IPS-NIHi11 (cell line): ENCODE measurements at places on chromosomes 2 and 18.

DNA sequence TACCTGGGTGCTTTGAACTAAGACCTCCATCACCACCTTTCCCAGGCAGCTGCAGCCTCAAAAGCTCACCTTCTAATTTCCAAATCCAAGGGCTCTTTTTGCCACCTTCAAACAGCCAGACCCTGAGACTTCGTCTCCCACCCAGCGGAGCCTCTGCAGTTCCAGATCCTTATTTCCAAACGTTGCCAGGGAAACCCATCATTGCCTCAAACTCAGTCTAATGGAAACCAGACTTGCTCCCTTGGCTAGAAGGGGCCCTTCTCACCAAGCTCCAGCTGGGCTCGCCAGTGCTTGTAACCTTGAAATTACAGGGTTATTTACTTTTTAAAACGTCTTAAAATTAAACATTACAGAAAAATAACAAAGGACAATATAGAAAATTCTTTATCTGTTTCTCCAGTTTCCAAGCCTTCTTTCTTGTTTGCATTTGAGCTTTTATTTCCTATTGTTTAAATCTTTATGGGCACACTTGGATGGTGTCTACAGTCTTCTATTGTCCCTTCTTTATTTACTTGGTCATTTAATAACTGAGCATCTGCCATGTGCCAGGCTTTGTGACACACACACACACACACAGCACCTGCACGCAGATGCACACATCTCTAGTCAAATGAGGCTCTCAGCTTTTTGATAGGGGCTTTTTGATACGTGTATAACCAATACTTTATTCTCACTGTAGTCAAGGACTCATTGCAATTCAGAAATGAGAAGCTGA lies 36.1 kb downstream of the TRPM8 start:
- DNase-seq: no peak

DNA sequence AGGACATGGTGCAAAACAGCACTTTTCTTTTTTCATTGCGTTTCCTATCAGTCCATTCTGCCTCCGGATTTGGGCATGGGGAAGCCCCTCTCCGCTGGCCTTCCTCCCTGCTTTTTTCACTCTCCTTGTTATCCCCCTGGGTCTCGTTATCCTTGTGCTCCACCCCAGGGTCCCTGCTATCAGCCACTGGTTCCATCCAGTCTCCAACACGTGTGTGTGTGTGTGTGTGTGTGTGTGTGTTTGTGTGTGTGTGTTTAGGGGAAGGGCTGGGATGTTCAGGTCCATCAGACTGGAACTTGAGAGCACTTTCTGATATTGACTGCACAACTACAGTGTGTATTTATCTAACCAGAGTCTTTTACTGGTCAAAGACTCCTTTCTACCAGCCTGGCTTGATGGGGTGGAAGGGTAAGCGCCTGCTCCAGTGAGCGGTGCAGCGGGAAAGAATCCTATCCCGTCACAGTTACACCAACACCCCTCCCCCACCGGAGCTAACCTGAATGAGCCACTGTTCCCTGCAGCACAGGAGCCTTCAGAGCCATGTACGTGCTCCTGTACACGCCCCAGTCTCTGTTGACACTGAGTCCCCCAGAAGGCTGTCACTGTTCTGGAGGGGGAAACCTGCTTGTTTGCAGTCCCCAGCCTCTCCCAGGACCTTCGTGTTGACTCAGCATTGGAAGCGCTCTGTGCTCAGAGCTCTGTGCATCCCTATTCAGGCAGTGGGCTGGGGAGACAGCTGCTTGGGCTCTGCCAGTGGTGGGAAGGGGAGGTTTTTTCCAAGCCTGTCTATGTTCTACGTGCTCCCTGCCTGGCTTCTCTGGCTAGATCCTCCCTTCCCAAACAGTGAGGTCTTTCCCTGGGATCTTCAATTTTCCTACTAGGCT lies 4.6 kb downstream of the INHA start:
- DNase-seq: peak; percentile 57

DNA sequence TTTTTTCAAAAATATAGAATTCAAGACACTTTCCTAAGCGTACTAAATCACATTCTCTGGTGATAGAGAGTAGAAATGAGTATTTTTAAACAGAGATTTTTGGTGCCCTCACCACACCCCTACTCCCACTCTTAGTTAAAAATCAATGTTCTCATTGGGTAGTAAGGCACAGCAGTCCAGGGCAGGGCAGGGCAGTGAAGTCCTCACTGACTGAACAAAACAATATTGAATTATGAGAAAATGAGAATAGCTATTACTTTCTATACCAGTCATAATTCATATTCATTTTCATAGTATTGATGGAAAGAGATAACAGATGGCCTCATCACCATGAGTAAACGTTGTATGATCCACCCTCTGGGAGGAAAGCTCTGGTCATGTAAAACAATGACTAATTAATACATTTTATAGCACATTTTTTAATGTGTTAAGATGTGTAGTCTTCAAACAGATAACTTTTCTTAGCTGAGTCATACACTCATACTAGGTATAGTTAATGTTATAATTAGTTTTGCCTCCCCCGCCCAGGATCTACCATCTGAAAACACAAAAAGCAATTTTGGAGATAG lies 686.1 kb downstream of the KCNJ3 start:
- DNase-seq: no peak

- no peak for DNase-seq
Measured at GRCh38 chr2:25221579-25221978, 53.2 kb upstream of the POMC start.

DNA sequence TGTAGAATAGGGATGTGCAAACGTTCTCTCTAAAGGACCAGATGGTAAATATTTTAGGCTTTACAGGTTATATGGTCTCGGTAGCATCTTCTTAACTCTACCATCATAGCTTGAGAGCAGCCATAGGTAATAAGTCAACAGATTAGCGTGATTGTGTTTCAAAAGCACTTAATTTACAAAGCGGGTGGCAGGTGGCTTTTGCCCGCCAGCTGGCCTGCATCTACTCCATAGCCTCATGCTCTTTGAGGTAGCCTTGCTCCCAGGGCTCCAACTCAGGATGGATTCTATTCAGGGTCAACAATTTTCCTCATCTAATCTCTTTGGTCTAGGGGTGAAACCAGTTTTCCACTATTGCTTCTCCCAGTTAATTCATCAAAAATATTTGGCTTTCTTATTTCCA lies 5.0 kb upstream of the ATP9B start:
- DNase-seq: no peak

DNA sequence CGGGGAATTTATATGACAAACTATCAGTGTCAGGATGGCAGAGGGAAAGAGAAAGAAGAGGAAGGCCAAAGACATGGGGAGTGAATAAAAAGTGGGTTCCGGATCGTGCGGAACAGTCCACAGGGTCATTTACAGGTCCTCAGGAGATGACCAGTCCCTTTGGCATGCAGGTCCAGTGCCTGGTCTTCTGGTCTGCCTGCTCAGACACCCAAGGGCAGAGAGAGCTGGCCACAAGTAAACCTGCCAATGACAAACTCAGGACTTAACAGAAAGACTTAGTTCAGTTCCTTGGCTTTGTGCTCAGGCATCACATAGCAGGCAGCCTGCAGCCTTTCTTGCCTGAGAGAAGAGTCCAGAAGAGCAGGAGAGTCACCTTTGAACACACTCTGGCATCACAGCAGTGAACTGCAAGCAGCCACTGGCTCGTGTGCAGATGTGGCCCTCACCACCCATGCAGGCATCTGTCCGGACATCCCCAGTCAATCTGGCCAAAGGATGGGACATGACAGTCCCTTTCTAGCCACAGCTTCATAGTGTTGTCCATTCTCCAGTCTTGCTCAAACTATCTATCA lies 14.0 kb downstream of the TMEM127 start:
- peak; percentile 72 for DNase-seq

DNA sequence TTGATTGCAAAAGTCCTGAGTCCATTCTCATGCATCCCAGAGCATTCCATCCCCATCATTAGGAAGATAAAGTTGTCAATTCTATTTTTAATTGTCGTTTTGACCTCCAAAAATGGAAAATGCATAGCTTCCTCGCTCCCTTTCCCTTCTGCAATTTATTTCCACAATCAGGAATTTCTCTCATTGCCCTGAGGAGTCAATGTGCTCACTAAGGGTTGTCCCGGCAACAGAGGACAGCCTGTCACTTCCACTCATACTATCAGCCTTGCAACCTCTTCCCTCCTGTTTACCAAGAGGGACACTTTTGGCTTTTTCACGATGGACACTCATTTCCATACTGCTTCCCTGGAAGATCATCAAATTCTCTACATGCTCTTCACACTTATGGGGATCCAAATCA lies 164.8 kb downstream of the MYO5B start:
- no peak for DNase-seq

GRCh38 chr2:108377815-108378630 lies at the start of gene SULT1C4:
Gene SULT1C4, plus strand, starts transcription at chr2:108377954. Its CDS starts 384 bp downstream, at chr2:108378338.
- DNase-seq: peak; percentile 51

DNA sequence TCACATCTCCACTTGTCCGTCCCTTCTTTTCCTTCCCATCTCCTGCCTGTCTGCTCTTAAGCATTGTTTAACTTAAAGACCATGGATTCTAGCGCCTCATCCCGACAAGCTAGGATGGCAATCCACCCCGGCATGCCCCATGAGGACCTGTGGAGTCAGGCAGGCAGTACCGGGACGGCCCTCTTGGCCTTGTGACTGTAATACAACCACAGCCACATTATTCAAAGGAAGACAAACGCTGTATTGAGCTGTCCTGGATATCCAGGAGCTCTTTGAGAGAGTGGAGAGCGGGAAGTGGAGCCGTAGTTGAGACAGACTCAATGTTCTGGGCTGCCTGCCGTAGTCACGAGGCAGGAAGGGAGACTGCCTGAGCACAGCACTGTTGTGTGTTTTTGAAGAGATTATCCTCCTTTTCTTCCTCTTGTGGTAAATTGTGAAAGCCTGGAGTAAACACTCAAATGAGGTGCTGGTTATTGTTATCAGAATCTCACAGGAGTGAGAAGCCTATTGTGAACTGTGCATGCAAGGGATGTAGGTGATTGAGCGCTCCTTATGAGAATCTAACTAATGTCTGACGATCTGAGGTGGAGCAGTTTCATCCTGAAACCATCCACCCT lies 929.8 kb upstream of the CNTNAP5 start:
- no peak for DNase-seq

- DNase-seq: no peak
Measured at GRCh38 chr2:128660836-128661235, 342.2 kb upstream of the HS6ST1 start.

DNA sequence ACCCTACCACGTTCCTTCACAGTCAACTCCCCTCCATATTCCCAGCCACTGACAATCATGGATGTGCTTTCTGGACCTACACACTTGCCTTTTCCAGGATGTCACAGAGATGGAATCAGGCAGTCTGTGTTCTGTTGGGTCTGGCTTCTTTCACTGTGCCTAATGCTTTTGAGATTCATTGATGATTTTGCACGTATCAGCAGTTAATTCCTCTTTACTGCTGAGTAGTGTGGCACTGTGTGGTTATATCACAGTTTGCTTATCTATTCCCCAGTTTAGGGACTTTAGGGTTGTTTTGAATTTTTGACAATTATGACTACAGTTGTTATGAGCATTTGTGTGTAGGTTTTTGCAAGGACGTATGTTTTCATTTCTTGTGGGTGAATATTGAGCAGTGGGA lies 191.7 kb downstream of the ACKR3 start:
- no peak for DNase-seq

DNA sequence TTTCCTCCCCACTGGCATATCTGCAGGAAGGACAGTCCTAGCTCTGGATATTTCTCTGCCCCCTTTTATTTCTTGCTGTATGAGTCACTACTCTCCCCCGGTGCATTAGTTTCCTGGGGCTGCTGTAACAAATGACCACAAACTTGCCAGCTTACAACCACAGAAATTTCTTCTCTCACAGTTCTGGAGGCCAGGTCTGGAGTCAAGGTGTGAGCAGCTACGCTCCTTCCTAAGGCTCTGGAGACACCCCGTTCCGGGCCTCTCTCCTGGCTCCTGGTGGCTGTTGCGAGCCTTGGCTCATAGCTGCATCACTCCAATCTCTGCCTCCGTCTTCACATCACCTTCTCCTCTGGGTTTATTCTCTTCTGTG lies 34.1 kb downstream of the PTPRM start:
- no peak for DNase-seq

DNA sequence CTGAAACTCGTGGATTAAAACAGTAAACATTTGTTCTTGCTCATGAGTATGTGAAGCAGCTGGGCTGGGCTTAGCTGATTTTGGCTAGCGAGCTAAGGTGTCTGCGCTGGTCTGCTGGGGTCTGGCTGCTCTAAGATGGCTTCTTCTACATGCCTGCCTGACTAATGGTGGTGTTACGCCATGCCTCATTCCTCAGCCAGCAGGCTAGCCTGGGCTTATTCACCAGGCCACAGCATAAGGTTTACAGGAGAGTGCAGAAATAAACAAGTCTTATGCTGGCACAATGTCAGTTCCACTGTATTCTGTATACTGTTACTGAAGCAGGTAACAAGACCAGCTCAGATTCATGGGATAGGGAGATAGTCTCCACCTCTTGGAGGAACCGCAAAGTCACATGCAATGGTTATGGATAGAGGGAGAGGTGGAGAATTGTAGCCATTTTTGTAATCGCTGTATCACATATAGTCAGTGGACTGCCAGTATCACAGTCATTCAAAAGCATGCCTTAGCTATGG lies 80.0 kb downstream of the RHBDD1 start:
- DNase-seq: no peak

GRCh38 chr2:119250718-119251290 lies 27.2 kb downstream of the STEAP3 start:
- no peak for DNase-seq

GRCh38 chr2:85247610-85248009 lies 80.2 kb downstream of the TGOLN2 start:
- DNase-seq: no peak

- no peak for DNase-seq
Measured at GRCh38 chr2:240249423-240250149, 109.1 kb upstream of the OTOS start.

GRCh38 chr18:47970664-47971531 lies 40.4 kb upstream of the SMAD2 start:
- DNase-seq: no peak

DNA sequence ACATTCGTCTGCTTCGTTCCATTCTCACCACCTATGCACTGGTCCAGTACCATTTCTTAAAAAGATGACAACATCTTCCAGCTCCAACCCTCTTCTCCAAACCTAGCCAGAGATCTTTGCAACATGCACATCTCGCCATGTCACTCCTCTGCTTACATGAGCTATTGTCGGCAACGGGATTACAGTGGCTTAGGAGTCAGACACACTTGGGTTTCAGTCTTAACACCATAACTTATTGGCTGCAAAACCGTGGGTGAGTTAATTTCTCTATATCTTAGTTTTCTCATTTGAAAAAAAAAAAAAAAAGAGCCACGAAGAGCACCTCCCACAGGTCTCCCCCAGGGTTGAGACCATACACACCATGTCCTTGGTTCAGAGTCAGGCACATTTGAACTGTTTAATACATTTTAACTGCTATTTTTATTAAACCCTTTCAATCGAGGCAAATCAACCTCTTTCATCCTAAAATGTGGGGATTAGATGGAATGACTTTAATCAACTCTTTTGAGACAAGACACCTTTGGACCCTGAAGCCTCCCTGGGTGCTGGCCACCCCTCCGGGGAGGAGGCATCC lies 889 bp downstream of the ANKRD29 start:
- DNase-seq: no peak
